Ammon's horn (tissue), 1 donor: ENCODE measurements at places on chromosomes 4 and X.

GRCh38 chr4:86965019-86965976 lies 30.5 kb downstream of the AFF1 start:
- no peak for DNase-seq

GRCh38 chr4:169826634-169827187 lies 69.0 kb upstream of the HPF1 start:
- DNase-seq = no peak

DNA sequence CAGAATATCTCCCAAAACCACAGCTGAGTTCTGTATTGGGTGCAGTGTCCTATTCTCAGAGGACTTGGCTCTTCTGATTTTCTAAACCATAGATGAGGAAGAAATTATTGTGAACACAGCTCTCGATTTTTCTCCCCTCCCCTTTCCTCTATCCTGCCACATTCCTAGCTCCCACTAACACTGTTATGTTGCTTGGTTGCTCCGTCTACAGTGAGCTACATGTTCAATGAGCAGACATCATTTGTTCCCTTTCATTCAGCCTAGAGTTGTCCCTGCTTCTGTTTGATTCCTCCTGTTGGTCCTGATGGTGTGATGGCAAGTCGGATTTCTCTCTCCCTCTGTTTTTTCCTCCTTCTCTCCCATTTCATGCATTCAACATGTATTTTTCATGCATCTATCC lies 65.9 kb downstream of the DIPK2B start:
- peak; percentile 21 for DNase-seq

DNA sequence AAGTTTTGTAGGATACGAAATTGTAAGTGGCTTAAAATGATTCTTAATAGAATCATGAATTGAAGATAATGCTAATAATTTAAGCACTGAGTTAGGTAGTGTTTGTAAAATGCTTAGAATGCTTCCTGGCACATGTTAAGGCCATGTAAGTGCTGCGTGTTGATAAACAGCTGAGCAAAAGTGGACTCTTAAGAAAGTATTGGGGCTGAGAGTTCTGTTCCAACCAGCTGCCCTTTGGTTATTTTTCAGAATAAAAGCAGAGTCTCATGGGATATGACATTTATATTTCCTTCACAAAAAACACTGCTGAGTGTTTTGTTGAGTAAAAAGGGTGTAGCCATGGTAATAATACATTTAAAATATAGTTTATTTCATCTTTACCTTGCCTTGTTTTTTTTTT lies 42.5 kb downstream of the HTT start:
- DNase-seq = no peak

DNA sequence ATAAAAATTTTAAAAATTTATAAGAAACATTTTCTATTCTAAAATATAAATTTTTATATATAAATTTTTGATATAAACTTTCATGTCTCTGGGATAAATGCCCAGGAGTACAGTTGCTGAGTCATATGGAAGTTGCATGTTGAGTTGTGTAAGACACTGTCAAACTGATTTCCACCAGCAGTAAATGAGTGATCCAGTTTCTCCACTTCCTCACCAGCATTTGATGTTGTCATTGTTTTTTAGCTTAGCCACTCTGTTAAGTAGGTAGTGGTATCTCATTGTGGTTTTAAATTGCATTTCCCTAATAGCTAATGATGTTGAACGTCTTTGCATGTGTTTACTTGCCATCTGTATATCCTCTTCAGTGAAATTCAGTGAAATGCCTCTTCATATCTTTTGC lies 66.5 kb downstream of the MAMLD1 start:
- no peak for DNase-seq

- DNase-seq = no peak
Measured at GRCh38 chr4:30553706-30554105, 166.5 kb upstream of the PCDH7 start.
